Hair follicle dermal papilla cell (primary cell): ENCODE measurements at places on chromosomes 7 and 10. TPM values are rescaled to one million over a fixed set of nuclear protein-coding genes. Genes with fewer than 3 reads are reported as not detected.

GIMAP6 gene
- total RNA-seq = 0.16 TPM in 1 of 2 replicates, not detected in the other

FAM25G gene
- not detected in 2 replicates for total RNA-seq

GNGT1 gene
- not detected in 2 replicates for total RNA-seq

ANKRD61 gene
- total RNA-seq = 0.16 TPM in 1 of 2 replicates, not detected in the other

FKBP9 gene
- 590 and 600 TPM in 2 replicates for total RNA-seq

PMPCB gene
- 51.6 and 64.5 TPM in 2 replicates for total RNA-seq

SFRP5 gene
- not detected in 2 replicates for total RNA-seq

MYOZ1 gene
- 0.12 and 0.16 TPM in 2 replicates for total RNA-seq

NPFFR1 gene
- total RNA-seq = not detected in 2 replicates

NACAD gene
- total RNA-seq = 3.5 and 4.5 TPM in 2 replicates

CPN1 gene
- not detected in 2 replicates for total RNA-seq
